ENCODE measurements at places on chromosomes 16 and 17. TPM values are rescaled to one million over a fixed set of nuclear protein-coding genes. Genes with fewer than 3 reads are reported as not detected.

DNA sequence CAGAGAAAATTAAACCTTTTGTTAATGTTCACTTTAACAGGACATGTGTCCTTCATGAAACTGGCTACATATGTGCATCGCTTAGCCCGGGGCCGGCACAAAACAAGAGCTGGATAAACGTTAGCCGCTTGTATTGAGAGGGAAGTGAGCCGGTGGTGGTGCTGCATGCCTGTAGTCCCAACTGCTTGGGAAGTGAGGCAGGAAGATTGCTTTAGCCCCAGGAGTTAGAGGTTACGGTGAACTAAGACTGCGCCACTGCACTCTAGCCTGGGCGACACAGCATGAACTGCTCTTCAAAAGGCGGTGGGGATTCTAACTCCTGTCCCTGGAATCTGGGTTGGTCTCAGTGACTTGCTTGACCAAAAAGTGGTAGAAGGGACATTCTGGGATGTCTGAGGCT lies 15.0 kb upstream of the SPHK1 start:
- DNase-seq, result no peak

GRCh38 chr17:17300624-17301568 lies 2.3 kb upstream of the NT5M start:
- DNase-seq, result no peak

ITGB4 gene
- polyA plus RNA-seq, result 7.6 TPM

DOC2A gene
- polyA plus RNA-seq, result 1.4 TPM

TEDC2 gene
- 5.6 TPM for polyA plus RNA-seq

All from hindlimb muscle (tissue), 1 donor.